ENCODE measurements at places on chromosomes 6 and 20.

DNA sequence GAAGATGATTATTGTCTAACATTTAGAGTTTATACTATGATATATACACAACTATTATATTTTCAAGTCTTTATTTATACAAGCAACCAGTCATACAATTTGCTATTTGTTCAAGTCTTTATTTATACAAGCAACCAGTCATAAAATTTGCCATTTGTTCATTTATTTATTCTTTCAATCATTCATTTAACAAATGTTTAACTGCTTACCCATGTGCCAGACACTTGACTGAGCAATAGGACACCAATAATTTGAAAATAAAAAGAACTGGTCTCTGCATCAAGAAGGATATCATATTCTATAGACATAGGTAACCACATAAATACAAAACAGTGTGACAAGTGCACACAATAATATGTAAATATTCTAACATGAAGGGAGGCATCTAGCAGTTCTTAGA is 20.3 kb downstream of the GRIK2 start:
- no peak for DNase-seq

- DNase-seq = no peak
These were observed 11.3 kb downstream of the APMAP start for GRCh38 chr20:24981282-24981681.

DNA sequence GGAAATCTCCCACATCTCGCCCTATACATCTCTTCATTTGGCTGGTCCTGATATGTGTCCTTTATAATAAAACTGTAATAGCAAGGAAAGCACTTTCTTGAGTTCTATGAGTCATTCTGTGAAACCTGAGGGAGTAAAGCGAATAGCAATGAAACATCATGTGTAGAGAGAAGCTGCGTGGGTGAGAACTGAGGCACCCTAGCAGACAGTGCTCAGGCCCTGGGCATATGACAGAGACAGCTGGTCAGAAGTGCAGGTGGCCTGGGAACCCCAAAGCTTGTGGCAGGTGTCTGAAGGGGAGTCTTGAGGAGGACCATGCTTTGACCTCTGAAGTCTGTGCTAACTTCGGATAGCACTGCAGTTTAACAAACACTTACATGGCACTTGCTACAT is 1.3 kb upstream of the BLOC1S5 start:
- DNase-seq = peak; percentile 29

DNA sequence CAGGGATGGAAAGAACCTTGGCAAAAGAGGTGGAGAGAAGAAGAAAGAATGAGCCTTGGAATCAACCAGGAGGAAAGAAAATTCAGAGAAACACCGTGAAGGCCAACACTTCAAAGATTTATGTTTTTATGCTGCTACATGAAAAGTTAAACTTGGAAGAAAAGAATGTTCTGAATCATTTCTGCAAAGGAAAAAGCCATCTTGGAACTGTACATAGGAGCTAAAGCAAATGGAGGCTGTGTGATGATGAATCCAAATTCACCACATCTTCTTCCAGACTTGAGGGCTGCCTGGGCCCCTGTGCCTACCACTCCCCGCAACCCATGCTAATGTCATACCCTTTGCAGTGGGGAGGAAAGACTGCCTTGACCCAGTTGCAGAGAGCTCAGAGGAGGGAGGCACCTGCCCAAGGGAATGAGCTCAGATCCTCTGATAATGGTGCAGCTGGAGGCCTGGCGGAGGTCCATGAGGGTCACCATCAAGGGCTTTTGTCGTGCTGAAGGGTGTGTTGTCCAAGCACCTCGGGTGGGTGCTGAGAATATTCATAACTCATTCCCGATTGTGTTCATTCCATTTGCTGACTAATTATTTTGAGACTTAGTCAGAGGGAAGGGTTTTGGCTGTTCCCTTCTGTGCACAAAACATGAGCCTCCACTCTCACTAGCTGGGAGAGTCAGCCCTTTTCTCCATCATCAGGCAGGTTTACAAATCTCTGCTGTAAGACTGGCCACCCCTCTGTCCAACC is 245.8 kb upstream of the JAG1 start:
- DNase-seq = no peak

GRCh38 chr6:119602215-119603178 is 252.9 kb upstream of the MAN1A1 start:
- no peak for DNase-seq

GRCh38 chr6:142372348-142372747 is 70.5 kb downstream of the ADGRG6 start:
- no peak for DNase-seq

DNA sequence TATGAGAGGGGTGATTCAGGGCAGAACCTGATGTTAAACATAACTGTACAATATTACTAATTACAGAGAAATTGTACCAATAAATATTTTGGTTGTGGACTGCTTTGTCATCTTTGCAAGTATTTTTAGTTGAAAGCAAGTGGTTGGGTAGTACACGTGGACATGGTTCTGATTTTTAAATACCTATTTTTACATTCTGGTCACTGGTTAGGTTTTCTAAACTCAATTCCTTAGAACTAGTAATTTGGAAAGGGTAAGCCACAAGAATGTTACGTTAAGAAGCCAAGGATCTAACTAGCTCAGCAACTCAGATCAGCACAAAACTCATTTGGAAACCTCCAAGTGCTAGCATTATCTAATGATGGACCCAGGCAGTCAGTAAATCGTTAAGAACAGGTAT is 2.7 kb downstream of the EPB41L2 start:
- DNase-seq = no peak

DNA sequence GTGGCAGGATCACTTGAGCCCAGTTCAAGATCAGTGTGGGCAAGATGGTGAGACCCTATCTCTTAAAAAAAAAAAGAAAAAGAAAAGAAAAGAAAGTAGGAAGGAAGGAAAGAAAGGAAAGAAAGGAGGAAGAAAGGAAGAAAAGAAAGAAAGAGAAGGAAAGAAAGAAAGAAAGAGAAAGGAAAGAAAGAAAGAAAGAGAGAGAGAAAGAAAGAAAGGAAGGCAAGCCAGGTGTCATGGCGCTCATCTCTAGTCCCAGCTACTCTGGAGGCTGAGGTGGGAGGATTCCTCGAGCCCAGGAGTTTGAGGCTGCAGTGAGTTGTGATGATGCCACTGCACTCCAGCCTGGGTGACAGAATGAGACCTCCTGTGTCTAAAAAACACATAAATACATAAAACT is 11.5 kb upstream of the SRC start:
- no peak for DNase-seq

DNA sequence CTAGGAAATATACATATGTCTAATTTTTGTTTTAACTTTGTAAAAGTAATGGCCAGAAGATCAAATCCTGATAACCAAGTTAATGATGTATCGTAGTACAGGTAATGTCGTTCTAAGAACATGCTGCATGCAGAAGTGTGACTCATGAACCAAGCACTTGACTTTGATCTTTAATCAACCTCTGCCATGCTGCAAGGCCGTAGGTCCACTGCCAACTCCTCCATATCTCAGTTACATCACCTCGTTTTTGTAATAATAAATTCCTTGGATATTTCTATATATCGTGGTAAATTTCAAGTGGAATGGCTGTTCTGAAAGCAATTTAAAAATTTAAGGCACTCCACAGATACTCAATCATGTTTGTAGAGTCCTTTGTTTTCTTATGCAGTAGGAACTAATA is 771.7 kb downstream of the EPHA7 start:
- DNase-seq = no peak

GRCh38 chr6:72130327-72130726 is 244.0 kb downstream of the RIMS1 start:
- DNase-seq = no peak

DNA sequence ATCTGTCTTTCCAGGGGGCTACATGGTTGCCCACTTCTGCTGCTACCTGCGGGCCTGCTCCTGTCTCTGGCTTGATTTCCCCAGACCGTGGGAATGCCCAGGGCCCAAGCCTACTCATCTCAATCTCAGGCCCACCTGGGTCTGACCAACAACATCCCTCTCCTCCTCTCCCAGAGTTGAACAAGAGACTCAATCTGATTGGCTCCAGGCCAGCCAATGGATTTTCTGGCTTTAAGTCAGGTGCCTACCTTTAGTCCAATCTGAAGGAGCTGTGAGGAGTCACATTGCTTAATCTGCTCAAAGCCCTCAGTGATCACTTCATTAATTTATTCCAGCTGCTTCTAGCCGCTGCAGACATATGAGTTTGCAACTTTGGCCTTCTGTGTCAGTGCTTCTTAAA is 162.4 kb upstream of the KCNG1 start:
- no peak for DNase-seq

DNA sequence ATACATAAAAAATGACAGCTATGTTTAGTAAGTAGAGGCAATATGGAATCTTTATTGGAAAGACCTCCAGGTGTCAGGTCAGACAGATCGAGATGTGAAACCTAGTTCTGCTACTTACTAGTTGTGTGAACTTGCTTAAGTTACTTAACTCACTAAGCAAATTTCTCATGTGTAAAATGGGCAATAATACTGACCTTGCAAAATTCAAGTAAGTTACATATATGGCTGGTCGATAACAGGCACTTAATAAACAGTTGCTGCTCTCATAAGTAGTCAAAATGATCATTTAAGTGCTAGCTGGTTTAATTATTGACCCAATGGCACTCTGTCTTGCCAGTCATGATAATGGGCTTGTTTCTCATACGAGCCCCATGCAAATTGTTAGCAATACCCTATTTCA is 46.0 kb downstream of the VGLL2 start:
- no peak for DNase-seq

- no peak for DNase-seq
These were observed 10.7 kb upstream of the LZTS3 start for GRCh38 chr20:3183896-3184612.

- no peak for DNase-seq
These were observed 41.4 kb downstream of the MAP3K7 start for GRCh38 chr6:90545448-90545847.

DNA sequence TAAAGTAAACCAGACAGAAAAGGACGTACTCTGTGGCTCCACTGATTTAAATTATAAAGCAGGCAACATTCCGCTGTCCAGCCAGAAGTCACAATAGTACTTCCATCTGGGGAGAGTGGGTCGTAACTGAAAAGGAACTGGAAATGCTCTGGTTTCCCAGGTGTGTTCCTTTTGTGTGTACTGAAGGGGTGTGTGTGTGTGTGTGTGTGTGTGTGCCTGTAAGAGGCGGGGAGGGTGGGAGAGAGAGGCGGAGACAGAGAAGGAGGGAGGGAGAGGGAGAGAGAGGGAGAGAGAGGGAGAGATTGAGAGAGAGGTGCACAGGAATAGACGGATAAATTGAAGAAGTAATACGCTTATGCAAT is 178.4 kb upstream of the ZNF184 start:
- no peak for DNase-seq

DNA sequence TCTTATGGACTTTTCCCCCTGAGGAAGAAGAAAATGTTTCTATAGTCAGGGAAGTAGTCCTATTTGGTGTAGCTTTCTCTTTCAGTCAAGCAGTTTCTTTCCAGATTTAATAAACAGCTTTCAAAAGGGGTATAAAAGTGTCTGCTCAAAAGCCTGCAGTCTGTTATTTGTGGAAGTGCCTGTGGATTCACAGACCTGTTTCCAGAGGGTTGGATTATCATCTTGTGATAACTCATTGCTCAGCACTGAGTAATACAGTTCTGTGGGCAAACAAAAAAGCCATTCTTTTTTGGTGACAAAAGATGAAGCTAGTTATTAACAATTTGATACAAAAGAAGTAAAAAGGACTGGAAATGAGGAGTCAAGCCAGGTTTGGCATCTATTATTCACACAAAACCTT is 358.2 kb upstream of the ID4 start:
- no peak for DNase-seq

DNA sequence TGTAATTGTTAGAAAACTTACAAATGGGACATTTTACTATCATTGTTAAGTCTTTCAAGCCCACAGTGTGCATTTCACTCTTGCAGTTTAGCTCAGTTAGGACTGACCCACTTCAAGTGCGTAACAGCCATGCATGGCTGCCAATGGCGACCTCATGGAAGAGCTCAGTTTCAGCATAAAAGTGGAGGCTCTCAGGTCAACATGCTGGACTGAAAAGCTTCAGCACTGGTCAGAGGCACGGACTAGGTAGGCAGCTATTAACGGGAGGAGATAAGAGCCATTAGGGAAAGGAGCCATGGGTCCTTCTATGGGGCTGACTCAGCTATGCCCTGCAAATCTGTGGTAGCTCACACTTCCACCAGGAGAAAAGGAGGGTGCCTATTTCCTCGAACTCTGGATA is 101.8 kb downstream of the TTLL2 start:
- DNase-seq = no peak

GRCh38 chr6:105199711-105200110 is 19.9 kb upstream of the POPDC3 start:
- no peak for DNase-seq

GRCh38 chr6:140095532-140095931 is 721.1 kb upstream of the CITED2 start:
- no peak for DNase-seq

DNA sequence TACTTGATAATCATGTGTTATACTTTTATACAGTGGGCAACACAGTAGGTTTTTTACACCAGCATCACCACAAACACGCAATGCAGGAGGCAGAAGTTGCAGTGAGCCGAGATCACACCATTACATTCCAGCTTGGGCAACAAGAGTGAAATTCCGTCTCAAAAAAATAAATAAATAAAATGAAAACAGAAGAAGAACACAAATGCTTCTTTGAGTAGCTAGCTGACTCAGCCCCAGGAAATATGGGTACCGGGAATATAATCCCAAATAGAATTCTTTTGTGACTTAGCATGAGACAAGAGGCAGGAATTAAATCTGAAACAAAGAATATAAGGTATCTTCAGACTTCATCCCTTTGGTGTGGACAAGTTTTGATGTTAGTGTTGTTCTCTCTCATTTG is 164.2 kb upstream of the ATXN1 start:
- no peak for DNase-seq

GRCh38 chr20:10137533-10137932 is 81.1 kb upstream of the SNAP25 start:
- DNase-seq = no peak

DNA sequence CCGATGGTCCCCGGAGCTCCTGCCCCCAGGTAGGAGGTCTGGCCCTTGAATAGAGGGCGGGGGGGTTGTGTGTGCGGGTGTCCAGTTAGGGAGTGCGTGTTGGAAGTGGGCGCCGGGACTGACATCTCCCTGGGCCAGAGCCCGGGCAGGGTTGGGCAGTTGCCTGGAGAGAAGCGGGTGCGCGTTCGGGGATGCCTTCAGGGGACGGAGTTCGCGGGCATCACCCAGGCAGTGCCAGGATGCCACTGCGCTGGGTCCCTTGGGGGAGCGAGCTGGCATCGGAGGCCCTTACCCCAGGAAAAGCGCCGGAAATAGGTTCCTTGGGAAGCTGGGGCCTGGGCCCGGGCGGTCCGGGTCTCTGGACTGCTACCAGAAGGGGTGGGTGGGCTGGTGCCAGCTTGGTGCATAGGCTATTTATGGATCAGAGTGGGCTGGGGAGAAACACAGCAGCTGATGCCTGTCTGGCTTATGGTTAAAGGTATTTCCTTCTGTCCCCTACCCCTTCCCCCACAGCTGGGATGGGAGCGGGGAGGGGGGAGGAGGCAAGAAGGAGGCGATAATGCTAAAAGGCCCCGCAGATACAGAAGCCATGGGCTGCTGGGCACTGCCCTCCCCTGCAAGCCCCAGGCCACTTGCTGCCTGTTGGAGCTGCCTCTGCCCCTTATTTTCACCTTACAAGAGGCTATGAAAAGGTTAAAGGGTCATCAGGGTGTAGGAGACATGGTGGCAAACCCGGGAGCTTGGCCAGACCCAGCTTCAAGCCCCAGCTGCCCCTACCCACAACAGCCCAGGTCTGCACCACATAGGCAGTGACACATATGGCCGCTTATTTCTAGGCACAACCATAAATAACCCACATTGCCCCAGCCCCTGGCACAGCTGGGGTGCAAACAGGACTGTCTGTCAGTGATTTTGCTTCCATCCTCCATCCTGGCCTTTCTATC is 638 bp downstream of the PACSIN1 start:
- no peak for DNase-seq

GRCh38 chr20:49741977-49742376 is 28.3 kb upstream of the B4GALT5 start:
- no peak for DNase-seq
